Hippocampal formation (tissue), 2 donors: ENCODE measurements at places on chromosomes 13 and 19.

- DNase-seq, result no peak
Measured at GRCh38 chr13:73429701-73430100, 370.9 kb downstream of the KLF5 start.

DNA sequence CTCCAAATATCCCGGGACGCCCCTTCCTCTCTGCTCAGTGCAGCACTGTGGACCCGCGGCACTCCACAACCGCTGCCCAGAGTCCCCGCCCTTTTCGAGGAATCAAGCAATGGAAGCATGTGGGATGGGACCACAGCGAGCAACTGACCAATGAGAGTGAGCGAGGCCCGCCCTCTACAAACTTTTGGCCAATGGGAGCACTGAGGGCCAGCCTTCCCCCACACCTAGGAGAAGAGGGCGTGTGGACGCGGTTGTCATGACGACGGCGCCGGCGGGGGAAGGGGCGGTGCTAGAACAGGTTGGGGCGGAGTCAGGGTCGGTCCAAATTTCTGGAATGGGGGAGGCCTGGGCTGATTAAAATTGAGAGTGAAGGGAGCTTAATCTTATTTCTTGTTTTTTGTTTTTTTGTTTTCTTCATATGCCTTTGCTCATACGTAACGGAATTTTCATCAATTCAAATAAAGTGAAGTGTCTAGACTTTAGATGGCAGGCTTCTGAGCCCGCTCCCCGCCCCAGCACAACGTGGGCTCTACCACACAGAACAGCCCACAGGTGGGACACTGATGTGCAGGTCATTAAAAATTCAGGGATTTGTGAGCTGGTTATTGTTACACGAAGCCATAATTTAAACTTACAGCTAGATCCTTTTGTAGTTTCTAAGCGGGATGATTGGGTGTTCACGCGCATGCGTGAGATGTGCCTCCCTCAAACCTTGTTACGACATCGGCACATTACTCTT, at the start of gene DNAAF3:
Gene DNAAF3 (minus strand): TSS at position 84 of the 739 bp plus-strand sequence. CDS start 200 bp downstream, outside the sequence.
- peak; percentile 80 for DNase-seq

GRCh38 chr19:8654591-8655339, 24.3 kb downstream of the NFILZ start:
- peak; percentile 22 for DNase-seq

DNA sequence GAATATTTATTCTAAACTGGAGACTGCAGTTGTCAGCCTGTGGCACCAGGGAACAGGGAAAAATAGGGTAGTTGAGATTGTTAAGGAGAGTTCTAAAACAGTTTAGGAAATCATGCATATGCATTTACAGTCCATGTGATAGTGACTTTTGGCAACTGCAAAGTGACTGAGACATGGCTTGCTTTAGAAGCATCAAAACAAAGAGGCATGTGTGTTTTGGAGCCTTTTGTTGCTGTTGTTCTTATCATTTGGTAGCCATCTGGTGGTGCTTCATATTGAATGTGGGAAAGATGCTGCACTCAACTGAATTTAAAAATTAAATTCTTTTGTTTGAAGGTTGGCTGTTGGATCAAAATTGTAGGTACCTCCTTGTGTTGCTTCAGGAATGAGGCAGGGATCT, 10.2 kb upstream of the EBPL start:
- DNase-seq, result peak; percentile 20

DNA sequence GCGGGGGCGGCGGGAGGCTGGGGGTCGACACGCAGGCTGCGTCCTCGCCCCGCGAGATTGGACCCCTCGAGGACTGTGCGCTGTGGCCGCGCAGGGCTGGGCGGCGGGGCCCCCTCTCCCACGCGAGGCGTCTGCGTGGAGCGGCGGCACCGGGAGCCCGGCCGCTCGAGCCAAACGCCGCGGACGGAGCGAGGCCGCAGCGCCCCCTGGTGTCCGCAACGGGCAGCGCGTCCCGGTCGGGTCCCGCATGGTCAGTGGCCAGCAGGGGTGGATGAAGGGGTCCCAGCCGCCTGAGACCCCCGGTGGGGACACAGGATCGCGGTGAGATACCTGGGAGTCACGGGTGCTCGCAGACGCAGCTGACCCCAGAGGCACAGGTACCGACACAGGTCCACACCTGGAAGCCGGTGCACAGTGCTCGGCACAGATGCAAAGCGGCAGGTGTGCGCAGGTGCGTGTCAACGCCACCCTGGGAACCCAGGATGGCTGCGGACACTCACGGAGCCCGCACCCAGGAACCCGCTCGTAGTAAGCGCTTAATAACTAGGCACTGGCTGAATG, 2.1 kb upstream of the CIRBP start:
- DNase-seq, result no peak

- peak; percentile 11 for DNase-seq
Measured at GRCh38 chr13:32881074-32881776, 135.0 kb upstream of the KL start.

GRCh38 chr19:6710273-6711077, 10.0 kb downstream of the C3 start:
- no peak for DNase-seq

DNA sequence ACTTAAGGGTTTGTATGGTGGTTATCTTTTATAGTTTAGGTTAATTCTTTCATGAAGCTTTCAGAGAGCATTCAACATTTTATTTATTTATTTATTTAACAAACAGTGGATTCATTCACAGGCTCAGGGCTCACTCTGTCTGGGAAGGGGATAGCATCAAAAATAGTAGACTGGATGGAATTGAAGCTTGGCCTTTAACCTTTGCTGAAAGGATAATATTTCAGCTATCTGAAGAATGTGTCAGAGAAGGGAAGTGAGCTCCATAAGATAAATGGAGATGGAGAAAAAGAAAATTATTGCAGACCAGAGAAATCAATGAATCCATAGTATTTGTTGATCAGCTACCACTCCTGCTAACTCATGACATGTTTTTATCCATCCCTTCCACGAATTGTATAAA, 305.6 kb downstream of the COG6 start:
- no peak for DNase-seq
